ENCODE measurements at places on chromosomes 13 and 19.

DNA sequence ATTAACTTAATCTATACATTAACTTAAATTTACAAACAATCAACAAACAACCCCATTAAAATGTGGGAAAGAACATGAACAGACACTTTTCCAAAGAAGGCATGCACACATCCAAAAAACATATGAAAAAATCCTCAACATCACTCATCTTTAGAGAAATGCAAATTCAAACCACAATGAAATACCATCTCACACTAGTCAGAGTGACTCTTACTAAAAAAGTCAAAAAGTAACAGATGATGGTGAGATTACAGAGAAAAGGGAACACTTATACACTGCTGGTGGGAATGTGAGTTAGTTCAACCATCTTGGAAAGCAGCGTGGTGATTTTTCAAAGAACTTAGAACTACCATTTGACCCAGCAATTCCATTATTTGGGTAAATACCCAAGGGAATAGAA lies 759.2 kb upstream of the SLITRK1 start:
- DNase-seq = peak; percentile 23

- DNase-seq = no peak
Measured at GRCh38 chr13:38965281-38965680, 25.4 kb downstream of the STOML3 start.

DNA sequence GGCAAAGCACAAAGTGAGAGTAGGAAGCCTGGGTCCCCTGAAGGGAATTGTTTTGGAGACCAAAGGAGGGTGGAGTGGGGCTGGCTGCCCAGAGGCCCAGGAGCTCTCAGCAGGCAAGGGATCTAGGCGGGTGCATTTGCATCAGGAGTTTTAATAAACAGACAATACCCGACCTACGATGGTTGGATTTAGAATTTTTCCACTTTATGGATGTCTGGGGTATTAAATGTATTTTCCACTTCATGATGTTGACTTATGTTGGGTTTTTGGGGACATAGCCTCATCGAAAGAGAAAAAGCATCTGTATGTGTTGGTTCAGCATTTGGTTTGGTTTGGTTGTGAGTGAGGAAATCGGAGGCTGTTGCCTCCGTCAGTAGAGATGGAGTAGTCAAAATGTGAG lies 205.2 kb upstream of the MAB21L1 start:
- DNase-seq = no peak

DNA sequence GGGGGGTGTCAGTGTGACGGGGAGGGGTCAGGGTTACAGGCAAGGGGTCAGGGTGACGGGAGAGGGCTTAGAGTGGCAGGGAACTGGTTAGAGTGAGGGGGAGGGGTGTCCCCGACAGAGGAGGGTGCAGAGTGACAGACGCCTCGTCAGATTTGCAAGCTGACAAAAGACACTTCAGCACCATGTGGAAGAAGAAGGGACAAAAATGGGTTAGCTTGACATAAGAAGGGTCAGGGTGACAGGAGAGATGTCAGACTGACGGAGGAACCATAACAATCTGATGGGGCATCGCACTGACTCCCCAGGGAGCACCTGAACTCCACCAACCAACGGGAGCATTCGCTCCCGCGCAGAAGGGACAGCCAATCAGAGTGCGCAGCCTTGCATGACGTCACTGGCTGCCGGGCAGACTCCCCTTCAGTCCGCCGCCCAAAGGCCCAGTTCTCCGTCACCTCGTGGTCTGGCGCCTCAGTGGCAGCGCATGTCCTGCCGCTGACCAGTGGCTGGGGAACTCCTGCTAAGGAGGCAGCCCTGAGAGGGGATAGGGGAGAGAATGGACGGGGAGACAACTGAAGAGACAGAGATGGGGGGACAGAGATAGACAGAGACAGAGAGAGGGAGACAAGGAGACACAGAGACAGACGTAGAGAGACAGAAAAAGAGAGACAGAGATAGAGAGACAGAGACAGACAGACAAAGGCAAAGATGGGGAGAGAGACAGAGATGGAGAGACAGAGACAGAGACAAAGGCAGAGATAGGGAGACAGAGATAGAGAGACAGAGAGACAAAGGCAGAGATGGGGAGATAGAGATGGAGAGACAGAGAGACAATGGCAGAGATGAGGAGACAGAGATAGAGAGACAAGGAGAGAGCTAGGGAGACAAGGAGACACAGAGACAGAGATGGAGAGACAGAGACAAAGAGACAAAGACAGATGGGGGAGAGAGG lies 30.2 kb downstream of the C19orf81 start:
- peak; percentile 82 for DNase-seq
